ENCODE measurements at places on chromosomes 13 and 19.

GRCh38 chr19:7920519-7921301 lies 572 bp downstream of the SNAPC2 start:
- peak; percentile 95 for DNase-seq

DNA sequence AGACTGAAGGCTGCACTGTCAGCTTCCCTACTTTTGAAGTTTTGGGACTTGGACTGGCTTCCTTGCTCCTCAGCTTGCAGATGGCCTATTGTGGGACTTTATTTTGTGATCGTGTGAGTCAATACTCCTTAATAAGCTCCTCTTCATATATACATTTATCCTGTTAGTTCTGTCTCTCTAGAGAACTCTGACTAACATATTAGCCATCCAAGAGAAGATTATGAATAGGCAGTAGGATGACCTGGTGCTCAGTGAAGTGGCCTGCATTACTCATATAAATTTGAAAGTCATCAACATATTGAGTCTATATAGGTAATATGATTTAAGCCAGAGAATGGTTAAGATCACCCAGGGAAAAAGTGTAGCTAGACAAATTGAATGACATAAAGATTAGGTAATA lies 136.3 kb upstream of the UFM1 start:
- no peak for DNase-seq

GRCh38 chr13:70107125-70107497 lies 515 bp upstream of the ATXN8OS start:
- DNase-seq = no peak

DNA sequence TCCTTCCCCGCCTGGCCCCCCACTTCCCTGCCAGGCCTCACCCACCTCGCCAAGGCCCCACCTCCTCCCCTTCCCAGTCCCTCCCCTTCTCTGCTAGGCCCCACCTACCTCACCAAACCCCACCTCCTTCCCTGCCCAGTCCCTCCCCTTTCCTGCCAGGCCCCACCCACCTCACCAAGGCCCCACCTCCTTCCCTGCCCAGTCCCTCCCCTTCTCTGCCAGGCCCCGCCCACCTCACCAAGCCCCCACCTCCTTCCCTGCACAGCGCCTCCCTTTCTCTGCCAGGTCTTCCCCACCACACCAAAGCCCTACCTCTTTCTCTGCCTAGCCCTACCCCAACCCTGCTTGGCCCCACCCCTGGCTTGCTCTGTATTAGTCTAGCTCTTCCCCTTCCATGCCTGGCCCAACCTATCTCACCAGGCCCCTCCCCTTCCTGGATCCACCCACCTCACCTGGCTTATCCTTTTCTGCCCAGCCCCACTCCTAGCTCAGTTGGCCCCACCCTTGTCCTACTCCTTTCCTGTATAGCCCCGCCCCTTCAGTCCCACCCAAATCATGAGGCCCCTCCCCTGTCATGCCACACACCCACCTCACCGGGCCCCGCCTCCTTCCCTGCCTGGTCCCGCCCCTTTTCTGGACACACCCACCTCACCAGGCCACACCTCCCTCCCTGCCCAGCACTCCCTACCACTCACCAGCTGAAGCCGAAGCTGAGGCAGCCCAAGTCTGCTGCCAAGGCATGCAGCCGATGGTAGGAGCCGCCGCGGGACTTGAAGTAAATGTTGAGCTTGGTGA lies 16.2 kb downstream of the CERS1 start:
- peak; percentile 72 for DNase-seq

- no peak for DNase-seq
Observed at GRCh38 chr13:106795847-106796246, 227.9 kb upstream of the ARGLU1 start.

- no peak for DNase-seq
Observed at GRCh38 chr13:45521297-45521696, 56.6 kb downstream of the COG3 start.

DNA sequence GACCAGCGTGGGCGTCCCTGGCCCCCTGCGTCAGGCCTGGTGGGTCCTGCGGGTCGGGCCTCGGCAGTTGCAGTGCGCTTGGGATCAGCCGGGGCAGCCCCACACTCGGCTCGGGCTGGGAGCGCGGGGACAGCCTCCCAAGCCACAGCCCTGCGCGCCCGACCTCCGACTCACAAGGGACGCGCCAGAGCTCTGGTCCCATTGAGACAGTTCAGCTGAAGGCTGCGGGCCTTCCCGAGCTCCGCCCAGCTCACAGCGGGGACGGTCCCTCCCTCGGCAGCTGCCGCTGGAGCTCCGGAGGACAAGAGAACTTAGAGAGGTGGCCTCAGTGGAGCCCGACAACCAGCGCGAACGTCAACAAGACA lies 45.7 kb upstream of the ZNF730 start:
- no peak for DNase-seq

DNA sequence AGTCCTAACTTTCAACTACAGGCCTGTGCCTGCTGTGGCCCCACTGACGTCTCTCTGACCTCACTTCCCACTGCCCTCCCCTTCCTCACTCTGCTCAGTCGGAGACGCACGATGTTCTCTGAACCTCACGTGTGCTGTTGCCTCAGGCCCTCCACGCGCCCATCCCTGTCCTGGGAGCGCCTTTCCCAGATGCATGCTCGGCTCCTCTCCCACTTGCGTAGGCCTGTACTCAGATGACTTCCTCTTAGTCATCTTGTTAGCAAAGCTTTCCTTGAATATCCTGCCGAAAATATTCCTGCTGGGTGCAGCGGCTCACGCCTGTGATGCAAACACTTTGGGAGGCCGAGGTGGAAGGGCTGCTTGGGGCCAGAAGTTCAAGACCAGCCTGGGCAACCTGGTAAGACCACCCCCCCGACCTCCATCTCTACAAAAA lies 9.3 kb upstream of the SYT5 start:
- no peak for DNase-seq

DNA sequence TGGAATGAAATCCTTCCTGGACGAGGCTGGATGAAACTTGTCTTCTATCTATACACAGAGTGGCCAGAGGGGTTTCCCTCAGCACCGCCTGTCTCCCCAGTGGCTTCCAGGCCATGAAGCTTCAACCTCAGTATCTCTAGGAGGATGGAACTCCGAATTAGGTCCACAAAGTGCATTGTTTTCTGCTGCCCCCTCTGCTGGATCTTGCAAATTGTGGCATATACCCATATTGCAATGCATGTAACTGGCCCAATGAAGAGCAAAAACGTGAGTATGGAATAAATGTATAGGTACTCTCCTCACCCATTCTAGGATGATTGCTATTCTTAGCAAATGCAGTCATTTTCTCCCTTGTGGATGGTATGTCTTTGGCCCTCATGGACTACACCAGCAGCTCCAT lies 14.7 kb upstream of the LILRB4 start:
- no peak for DNase-seq

DNA sequence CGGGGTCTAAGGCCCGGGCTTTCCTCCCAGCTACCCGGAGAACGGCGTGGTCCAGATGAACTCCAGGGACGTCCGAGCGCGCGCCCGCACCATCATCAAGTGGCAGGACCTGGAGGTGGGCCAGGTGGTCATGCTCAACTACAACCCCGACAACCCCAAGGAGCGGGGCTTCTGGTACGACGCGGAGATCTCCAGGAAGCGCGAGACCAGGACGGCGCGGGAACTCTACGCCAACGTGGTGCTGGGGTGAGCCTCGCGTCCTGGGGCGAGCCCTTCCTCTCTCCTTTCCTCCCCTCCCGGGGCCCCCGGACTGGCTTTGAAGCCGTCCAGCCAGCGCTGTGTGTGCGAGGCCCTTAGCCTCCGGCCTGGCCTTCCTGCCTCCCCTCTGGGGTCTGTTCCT lies 23.4 kb downstream of the UHRF1 start:
- no peak for DNase-seq

GRCh38 chr13:32267836-32268439 lies 47.2 kb downstream of the ZAR1L start:
- DNase-seq = peak; percentile 72

DNA sequence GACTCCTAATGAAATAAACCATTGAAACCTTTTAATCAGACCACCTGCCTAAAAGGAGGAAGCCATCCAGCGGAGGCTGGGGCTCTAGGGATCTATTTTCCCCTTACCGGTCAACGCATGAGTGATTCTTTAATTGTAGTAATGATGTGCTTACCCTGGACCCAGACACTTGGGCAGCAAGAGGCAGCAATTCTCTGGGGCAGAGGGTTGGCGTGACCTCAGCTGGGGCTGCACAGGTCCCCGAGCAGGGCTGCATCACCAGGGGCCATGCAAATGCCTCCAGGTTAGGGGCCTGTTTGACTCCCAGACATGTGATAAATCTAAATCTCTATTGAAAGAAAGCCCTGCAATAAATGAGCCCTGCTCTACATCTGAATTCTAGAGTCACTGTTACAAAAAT lies 194.2 kb upstream of the TSHZ3 start:
- no peak for DNase-seq

- DNase-seq = no peak
Observed at GRCh38 chr19:6970021-6970420, 51.2 kb downstream of the MBD3L2B start.

- no peak for DNase-seq
Observed at GRCh38 chr19:4536798-4537197, 1.8 kb upstream of the PLIN5 start.

GRCh38 chr13:36819739-36820090 lies 693 bp downstream of the RFXAP start:
- peak; percentile 56 for DNase-seq

DNA sequence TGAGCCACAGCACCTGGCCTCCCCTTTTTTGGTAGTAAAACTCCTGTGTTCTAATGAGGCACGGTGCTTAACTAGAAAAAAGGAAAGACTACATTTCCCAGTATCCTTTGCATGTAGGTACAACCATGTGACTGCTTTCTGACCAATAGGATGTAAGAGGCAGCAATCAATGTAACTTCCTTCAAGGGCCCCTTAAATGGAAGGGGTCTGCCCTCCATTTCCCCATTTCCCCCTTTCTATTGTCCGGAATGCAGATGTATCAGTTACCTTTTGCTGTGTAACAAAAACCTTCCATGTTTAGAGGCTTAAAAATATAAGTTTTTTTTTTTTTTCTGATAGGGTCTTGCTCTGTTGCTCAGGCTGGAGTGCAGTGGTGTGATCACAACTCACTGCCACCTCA lies 2.2 kb downstream of the GPR32 start:
- DNase-seq = no peak

DNA sequence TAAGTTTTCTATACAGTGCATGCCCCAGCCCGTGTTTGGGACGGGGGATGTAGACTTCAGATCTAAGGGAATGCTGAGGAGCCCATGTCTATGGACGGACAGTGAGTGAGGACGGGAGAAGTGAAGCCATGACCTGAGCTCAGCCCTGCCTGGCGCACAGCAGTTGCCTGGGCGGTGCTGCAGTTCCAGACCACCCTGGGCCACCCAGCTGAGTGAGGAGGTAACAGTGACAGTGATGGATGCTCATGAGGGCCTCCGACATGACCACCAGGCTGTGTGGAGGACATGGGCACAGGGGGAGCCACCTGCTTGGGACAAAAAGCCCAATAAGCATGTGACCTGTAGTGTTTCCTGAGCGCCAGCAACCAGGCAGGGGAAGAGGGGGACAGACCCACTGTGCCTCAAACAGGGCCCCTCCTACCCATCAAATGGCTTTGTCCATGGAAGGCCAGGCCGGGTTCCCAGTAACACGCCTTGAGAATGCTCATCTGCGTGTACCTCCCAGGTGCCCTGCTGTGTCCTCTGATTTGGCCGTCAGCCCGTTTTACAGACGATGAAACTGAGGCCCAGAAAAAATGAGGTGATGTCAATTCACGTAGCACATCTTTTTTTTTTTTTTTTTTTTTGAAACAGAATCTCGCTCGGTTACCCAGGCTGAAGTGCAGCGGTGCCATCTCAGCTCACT lies 22.6 kb downstream of the NOSIP start:
- no peak for DNase-seq
